ENCODE measurements at places on chromosomes 16 and 17. TPM values are rescaled to one million over a fixed set of nuclear protein-coding genes. Genes with fewer than 3 reads are reported as not detected.

The ACSM2A gene
- polyA plus RNA-seq = not detected

The ARSG gene
- 0.08 TPM for polyA plus RNA-seq

The TBC1D3 gene
- polyA plus RNA-seq = not detected

The LGALS9B gene
- polyA plus RNA-seq = not detected

The MARCHF10 gene
- polyA plus RNA-seq = 0.02 TPM

The ADAMTS18 gene
- polyA plus RNA-seq = not detected

The AIPL1 gene
- not detected for polyA plus RNA-seq

The ASGR1 gene
- polyA plus RNA-seq = 0.25 TPM

The FAM83G gene
- 17.4 TPM for polyA plus RNA-seq

The TMEM114 gene
- not detected for polyA plus RNA-seq

The ACAP1 gene
- 1.2 TPM for polyA plus RNA-seq

The BICDL2 gene
- polyA plus RNA-seq = 0.59 TPM

The CCL2 gene
- polyA plus RNA-seq = not detected

The OTOA gene
- 0.07 TPM for polyA plus RNA-seq

The SPAG9 gene
- polyA plus RNA-seq = 24.0 TPM

The CDH3 gene
- polyA plus RNA-seq = 560 TPM

The VASN gene
- 1.9 TPM for polyA plus RNA-seq

The TMEM100 gene
- 0.24 TPM for polyA plus RNA-seq

The VAT1L gene
- not detected for polyA plus RNA-seq

The HCFC1R1 gene
- 17.4 TPM for polyA plus RNA-seq

The SRSF2 gene
- 221 TPM for polyA plus RNA-seq

The OGFOD3 gene
- 26.1 TPM for polyA plus RNA-seq

The GUCY2D gene
- 0.01 TPM for polyA plus RNA-seq

The RGS11 gene
- polyA plus RNA-seq = 0.14 TPM

The CD300LB gene
- not detected for polyA plus RNA-seq

The SYNGR3 gene
- 0.33 TPM for polyA plus RNA-seq

The HOXB2 gene
- polyA plus RNA-seq = 6.7 TPM

All from mammary epithelial cell (primary cell).